ENCODE measurements at places on chromosomes 3 and 15. TPM values are rescaled to one million over a fixed set of nuclear protein-coding genes. Genes with fewer than 3 reads are reported as not detected.

GRCh38 chr3:49844464-49845183 is 11.7 kb downstream of the TRAIP start:
- DNase-seq = no peak

- no peak for DNase-seq
Observed at GRCh38 chr15:35646790-35647189, 100.8 kb upstream of the DPH6 start.

GRCh38 chr15:73926219-73927002 is at the start of gene LOXL1:
LOXL1 (plus strand) TSS chr15:73926462; CDS start chr15:73926784, 322 bp downstream.
- DNase-seq = peak; percentile 80

DNA sequence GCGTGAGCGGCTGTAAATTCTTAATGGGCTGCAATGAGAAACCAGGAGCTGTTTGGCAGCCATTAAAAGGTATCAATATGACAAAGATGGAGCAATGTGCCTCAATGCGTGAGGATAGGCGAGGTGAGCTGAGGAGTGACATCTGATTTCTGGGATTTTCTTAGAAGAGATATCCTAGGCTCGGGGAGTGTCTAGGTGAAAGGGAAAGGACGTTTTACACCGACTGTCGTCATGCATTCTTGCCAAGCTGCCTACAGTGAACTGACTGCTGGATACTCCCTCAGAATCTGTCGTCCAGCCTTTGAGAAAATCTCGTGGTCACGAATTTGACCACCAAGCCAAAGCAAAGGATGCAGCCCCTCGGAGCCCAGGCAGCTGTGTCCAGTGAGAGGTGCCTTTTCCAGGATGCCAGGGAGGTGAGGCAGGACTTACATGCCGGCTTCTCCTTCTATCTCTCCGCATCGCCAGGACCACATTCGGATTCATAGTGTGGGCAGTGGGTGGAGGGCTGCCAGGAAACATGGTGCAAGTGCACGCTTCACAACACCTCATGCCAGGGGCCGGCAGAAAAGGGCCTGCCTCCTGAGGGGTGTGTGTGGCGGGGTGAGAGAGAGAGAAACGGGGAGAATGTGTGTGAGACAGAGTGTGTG is 80.3 kb upstream of the ABHD17C start:
- DNase-seq = no peak

- no peak for DNase-seq
Observed at GRCh38 chr3:143242101-143242500, 122.5 kb downstream of the CHST2 start.

The CCDC191 gene
- 0.65 TPM for polyA plus RNA-seq

The WDR93 gene
- 0.03 TPM for polyA plus RNA-seq

Data from H1 (cell line).